SK-N-SH (cell line): ENCODE measurements at places on chromosomes 3 and 15.

- H3K4me1 ChIP-seq, result 0 out of 2 replicates have a peak, but pooled peaks cover 9% of the 10 kb centered on the region
- no peaks in the 10 kb centered on the region for H3K27me3 ChIP-seq
- peak; percentile 82 for DNase-seq
- H3K27ac ChIP-seq, result no peak overlapping the region
- H3K36me3 ChIP-seq, result no peaks in the 10 kb centered on the region
- H3K4me3 ChIP-seq, result peak overlapping the region; percentile 20; the same call in 1 of the 2 replicates
These were observed 298 bp downstream of the BCL2L10 start for GRCh38 chr15:52112203-52112750.

DNA sequence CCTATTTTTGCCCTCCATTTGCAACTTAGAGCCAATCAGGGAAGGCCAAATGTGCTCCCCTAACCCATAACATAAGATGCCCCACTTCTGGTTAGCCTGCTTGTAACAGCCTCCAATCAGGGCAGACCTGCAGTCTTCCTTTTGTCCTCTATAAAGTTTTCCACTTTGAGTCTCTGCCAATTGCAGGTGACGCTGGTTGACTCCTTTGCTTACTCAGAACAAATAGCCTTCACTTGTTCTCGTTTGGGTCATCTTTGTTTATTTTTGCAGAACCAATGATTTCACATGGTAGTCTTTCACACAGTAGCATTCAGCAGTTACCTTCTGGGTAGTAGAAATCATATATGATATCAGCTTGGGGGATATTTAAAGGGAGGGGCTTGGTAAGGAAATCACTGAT, 225.6 kb downstream of the MINAR1 start:
- no peak overlapping the region for H3K27ac ChIP-seq
- H3K36me3 ChIP-seq, result no peaks in the 10 kb centered on the region
- no peak for DNase-seq
- no peak overlapping the region for H3K4me3 ChIP-seq
- H3K4me1 ChIP-seq, result peaks cover 4% of the 10 kb centered on the region; the same call in 1 of the 2 replicates

GRCh38 chr15:57118013-57118799, 199.8 kb downstream of the TCF12 start:
- no peaks in the 10 kb centered on the region for H3K36me3 ChIP-seq
- H3K27ac ChIP-seq, result peak overlapping the region; percentile 24; the same call in 1 of the 2 replicates
- no peaks in the 10 kb centered on the region for H3K27me3 ChIP-seq

DNA sequence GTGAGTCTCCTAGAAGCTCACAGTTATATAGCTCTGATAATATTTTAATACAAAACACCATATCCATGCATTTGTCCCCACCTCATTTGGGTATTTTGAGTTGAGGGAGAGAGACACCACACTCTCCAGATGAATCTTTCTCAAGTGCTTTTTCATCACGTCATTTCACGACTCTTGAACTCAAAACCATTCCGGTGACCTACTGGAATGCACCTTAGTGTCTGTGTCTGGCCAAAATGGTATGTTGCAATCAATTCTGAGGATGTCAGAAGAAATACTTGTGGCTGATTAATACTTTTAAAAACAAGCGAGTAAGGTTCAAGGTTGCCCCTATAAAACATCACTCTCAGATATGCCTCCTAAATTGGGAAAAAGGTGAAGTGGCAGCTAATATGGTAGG, 352.6 kb upstream of the ICE2 start:
- DNase-seq, result no peak
- H3K27ac ChIP-seq, result no peak overlapping the region; the same call in 1 of the 2 replicates
- H3K36me3 ChIP-seq, result no peaks in the 10 kb centered on the region
- H3K4me1 ChIP-seq, result no peaks in the 10 kb centered on the region

DNA sequence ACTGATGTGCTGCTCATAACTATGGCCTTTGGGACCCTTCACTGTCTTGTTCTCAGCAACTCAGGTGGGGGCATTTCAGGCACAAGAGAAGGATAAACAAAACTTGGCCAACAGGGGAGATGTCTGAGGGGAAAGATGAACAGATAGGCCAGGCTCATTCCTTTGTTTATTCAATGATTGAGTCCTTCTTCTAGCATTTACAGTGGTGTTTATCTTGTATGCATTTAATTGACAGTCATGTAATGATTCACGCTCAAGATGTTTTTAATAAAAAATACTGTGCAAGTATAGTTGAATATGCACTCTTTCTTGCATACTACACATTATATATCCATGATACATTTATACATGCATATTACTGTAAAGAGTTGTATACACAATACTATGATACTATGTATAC, 44.5 kb downstream of the RHCG start:
- no peak overlapping the region for H3K27ac ChIP-seq
- H3K4me1 ChIP-seq, result peaks cover 9% of the 10 kb centered on the region
- no peak overlapping the region for H3K4me3 ChIP-seq
- no peaks in the 10 kb centered on the region for H3K27me3 ChIP-seq
- DNase-seq, result no peak

GRCh38 chr15:85374831-85375230, 5.6 kb upstream of the AKAP13 start:
- no peaks in the 10 kb centered on the region; the same call in 1 of the 2 replicates for H3K4me1 ChIP-seq
- DNase-seq, result no peak
- H3K27me3 ChIP-seq, result no peaks in the 10 kb centered on the region
- no peak overlapping the region for H3K27ac ChIP-seq

DNA sequence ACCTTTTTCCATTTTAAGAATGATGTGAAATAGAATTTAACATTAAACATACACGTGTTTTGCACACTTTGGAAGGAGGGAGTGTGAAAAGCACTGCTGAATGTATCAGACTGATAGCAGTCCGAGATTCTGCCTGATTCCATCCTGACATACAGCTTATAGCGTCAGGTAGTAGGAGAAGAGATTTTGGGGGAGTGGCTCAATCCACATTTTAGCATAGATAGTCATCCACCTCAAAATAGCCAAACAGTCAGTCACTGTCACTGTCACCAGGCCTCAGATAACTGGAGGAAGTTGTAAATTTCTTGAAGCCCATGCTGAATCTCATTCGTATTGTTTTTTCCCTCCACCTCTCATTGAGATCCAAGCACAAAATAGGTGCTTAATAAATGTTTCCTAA, 35.4 kb upstream of the ARHGEF26 start:
- no peaks in the 10 kb centered on the region for H3K27me3 ChIP-seq
- H3K4me3 ChIP-seq, result no peak overlapping the region
- no peaks in the 10 kb centered on the region for H3K4me1 ChIP-seq
- H3K27ac ChIP-seq, result no peak overlapping the region
- DNase-seq, result no peak

- H3K27me3 ChIP-seq, result no peaks in the 10 kb centered on the region
- no peaks in the 10 kb centered on the region for H3K36me3 ChIP-seq
- H3K4me3 ChIP-seq, result no peak overlapping the region
- H3K4me1 ChIP-seq, result peaks cover 15% of the 10 kb centered on the region; the same call in 1 of the 2 replicates
- H3K27ac ChIP-seq, result no peak overlapping the region
- DNase-seq, result no peak
These were observed 25.0 kb downstream of the FHIT start for GRCh38 chr3:61226166-61226686.
